ENCODE measurements at places on chromosomes 5 and 9. TPM values are rescaled to one million over a fixed set of nuclear protein-coding genes. Genes with fewer than 3 reads are reported as not detected.

Gene GPSM1
- total RNA-seq = 41.5 TPM

Gene C9orf153
- 0.98 TPM for total RNA-seq

Gene CHSY3
- 41.9 TPM for total RNA-seq

Gene AMBP
- not detected for total RNA-seq

Gene EQTN
- total RNA-seq = not detected

Gene SHC3
- 57.2 TPM for total RNA-seq

Gene PCDHGA6
- 6.7 TPM for total RNA-seq

Gene SAXO1
- total RNA-seq = under 0.01 TPM

Gene TMEM174
- total RNA-seq = not detected

Gene IFNA13
- total RNA-seq = not detected

Gene RASEF
- total RNA-seq = 0.07 TPM

Gene INSL6
- not detected for total RNA-seq

Gene OGN
- 24.7 TPM for total RNA-seq

Gene PCDHB14
- total RNA-seq = 2.1 TPM

Gene FOXD4
- 0.13 TPM for total RNA-seq

Gene NRG2
- 0.98 TPM for total RNA-seq

Gene C1QTNF3
- 1.7 TPM for total RNA-seq

Gene NTRK2
- total RNA-seq = 1.0 TPM

Gene HSDL2
- total RNA-seq = 41.8 TPM

Gene SLC25A46
- total RNA-seq = 92.3 TPM

Gene LSM11
- 6.1 TPM for total RNA-seq

Gene NMUR2
- not detected for total RNA-seq

Gene KIF4B
- total RNA-seq = under 0.01 TPM

Gene NUTM2G
- not detected for total RNA-seq

Gene HAVCR2
- total RNA-seq = 0.33 TPM

Gene GAS1
- 11.6 TPM for total RNA-seq

Gene NFIB
- 39.1 TPM for total RNA-seq

Gene CKMT2
- total RNA-seq = 15.1 TPM

Gene TGFBI
- 2,858 TPM for total RNA-seq

Gene IL13
- total RNA-seq = not detected

Gene FLT4
- total RNA-seq = 0.33 TPM

Gene PCDHGA8
- 4.0 TPM for total RNA-seq

Gene MEF2C
- 19.5 TPM for total RNA-seq

Gene NDST1
- 73.8 TPM for total RNA-seq

Gene PROB1
- total RNA-seq = 1.3 TPM

Gene NEUROG1
- total RNA-seq = not detected

Gene C8G
- total RNA-seq = 0.72 TPM

Gene BTNL8
- total RNA-seq = not detected

Gene PCDHB10
- 0.79 TPM for total RNA-seq

Gene PCDHGC3
- 94.3 TPM for total RNA-seq

Gene RFESD
- total RNA-seq = 2.2 TPM

Gene CLINT1
- total RNA-seq = 188 TPM

Gene TNIP1
- 159 TPM for total RNA-seq

Gene BHMT
- not detected for total RNA-seq

Gene PCDHA10
- total RNA-seq = 0.50 TPM
